Erythroblast (primary cell): ENCODE measurements at places on chromosomes 2 and 18.

DNA sequence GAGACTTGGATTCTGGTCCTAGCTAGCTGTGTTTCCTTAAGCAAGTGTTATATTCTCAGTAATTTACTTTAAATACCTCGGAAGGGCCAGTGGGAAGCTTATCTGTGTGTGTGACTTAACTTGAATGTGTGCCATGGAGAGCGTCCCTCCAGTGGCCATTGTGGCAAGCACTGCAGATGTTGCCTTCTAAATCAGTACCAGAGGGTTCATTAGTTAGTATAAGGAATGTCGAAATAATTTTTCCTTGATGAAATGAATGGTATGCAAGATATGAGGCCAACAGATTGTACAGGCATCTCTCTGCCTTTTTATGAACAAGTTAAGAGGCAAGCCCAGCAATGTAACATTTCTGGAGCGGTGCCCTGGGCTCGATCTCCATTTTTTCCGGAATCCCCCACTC lies 52.0 kb downstream of the FBXO36 start:
- peak; percentile 11 for DNase-seq

GRCh38 chr2:66477135-66477842 lies 42.4 kb downstream of the MEIS1 start:
- no peak for DNase-seq

GRCh38 chr2:88843651-88844050 lies 152.2 kb downstream of the RPIA start:
- no peak for DNase-seq

- DNase-seq: no peak
Measured at GRCh38 chr18:58788971-58789875, 75.5 kb upstream of the ZNF532 start.

GRCh38 chr2:232781765-232782164 lies 5.4 kb upstream of the KCNJ13 start:
- peak; percentile 45 for DNase-seq

- no peak for DNase-seq
Measured at GRCh38 chr2:80128080-80128479, 176.5 kb downstream of the LRRTM1 start.

GRCh38 chr2:216950547-216950946 lies 90.7 kb upstream of the TNP1 start:
- DNase-seq: no peak

DNA sequence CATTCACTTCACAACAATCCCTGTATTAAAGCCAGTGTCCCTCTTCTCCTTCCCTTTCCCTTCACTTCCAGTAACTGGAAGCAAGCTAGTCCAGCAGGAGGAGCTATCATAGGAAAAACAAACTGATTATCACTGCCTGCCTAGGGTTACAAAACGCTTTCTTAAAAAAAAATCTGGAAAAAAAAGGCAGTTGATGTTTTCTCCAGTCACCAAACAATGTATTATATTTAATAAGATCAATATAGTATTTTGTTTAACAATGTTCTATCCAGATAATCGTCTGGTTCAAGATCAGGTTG lies 78.8 kb upstream of the ITGB6 start:
- DNase-seq: no peak

DNA sequence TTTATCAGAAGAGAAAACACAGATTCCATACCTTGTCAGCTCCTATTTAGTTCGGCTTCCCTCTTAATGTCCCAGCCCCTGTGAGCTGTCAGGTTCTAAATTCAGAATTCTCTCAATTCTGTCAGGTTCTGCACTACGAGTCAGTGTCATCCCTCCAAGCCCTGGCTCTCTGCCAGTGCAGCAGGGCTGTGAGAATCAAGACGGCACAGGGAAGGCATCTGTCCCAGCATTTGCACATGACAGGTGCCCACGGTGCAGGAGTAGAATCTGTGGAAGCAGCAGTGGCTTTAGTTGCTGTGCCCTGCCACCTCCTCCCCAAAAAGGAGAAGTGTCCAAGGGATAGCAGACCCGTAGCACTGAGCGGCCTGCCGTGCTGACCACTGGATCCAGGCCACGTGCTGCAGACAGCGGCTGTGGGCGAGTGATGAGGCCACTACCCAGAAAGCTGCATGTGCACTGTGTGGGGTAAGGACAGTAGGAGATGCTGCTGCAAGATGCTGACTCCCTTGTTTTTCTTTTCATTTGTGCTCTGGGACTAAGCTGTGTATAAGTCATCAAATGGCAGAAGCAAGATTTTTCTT lies 12.8 kb downstream of the RBFA start:
- DNase-seq: no peak

GRCh38 chr2:226660526-226660925 lies 139.1 kb downstream of the IRS1 start:
- no peak for DNase-seq

DNA sequence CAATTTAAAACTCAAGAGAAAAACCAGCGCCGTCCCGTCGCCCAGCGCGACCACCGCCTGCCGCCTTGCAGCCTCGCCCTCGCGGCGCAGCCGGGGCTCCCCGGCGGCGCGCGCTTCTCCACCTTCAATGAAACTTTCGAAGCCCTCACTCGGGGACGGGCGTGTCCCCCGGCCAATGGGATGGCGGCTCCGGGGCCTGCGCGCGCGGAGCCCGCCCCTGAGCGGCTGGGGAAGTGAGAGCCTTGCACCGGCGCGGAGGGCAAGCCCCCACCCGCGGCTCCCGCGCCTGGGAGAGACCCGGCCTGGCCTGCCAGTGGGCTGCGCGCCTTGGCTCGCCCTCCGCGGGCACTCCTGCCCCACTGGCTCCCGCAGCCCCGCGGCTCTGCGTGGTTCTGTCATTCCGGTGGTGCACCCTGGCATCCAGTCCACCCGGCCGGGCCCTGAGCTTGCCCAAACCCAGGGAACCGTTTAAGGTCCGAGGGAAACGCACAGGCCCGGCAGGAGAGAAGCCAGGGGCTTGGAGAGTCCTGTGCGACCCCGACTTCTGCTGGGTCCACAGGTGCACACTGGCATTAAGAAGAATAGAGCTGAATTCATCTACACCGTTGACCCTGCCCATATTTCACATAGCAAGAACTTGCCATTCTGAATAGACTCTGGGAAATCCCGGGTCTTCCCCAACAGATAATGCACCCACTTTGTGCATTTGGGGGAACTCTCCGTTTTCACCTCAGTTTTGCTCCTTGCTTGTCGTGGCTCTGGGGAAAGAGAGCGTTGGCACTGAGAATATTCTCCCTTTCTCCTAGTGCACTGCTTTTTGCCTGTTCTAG lies at the start of gene PIEZO2:
TSS of gene PIEZO2 (minus strand) at position 129 of the 830 bp plus-strand sequence. CDS start 981 bp downstream, outside the sequence.
- DNase-seq: peak; percentile 56

DNA sequence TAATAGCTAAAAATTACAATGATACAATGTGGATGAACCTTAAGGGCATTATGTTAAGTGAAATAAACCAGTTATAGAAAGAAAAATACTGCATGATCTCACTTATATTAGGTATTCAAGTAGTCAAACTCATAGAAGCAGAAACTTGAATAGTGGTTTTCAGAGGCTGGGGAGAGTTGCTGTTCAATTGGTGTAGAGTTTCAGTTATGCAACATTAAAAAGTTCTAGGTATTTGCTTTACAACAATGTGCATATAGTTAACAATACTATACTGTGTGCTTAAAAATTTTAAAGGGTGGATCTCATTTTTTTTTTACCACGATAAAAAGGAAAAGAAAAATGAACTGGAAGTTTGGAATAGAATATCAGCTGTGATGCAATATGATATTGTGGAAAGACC lies 479.1 kb downstream of the SPAG16 start:
- no peak for DNase-seq

GRCh38 chr2:240413813-240414429 lies 21.5 kb upstream of the GPC1 start:
- no peak for DNase-seq

GRCh38 chr18:48843162-48843561 lies 107.6 kb downstream of the SMAD7 start:
- no peak for DNase-seq

DNA sequence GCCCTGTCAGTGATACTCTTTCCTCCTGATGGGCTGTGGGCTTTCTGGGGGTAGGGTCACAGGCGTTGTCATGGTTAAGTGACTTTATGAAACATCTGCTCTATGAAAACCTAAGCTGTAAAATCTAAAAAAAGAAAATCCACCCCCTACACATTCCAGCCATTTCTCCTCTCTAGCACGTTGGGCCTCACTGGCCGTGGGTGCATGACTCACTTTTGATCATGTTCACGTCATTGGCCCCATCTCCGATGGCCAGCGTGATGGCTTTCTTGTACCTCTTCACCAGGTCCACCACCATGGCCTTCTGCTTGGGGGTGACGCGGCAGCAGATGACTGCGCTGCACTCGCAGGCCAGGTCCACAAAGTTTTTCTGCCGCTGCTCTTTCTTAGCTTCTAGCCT lies 39.3 kb upstream of the NARS1 start:
- DNase-seq: peak; percentile 53

DNA sequence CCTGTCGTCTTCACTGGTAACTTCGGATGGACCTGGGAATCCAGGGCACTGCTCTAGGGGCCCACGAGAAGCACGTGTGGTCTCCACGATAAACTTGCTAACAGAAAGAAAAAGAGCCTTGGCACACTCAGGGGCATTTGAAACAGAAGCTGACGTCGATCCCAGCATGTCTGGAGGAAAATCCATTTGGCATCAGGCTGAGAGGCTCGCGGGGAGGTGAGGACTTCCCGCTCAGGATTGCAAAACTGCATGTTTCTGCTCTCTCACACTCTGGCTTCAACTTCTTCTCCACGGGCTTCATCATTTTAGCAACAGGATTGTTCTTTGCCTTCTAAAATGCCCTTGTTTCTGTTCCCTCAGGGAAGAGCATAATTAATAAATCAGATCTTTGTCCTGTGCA lies 181.7 kb upstream of the COPS8 start:
- DNase-seq: no peak

GRCh38 chr2:123715467-123715982 lies 309.6 kb upstream of the CNTNAP5 start:
- DNase-seq: no peak

- DNase-seq: no peak
Measured at GRCh38 chr18:49123431-49123830, 172.7 kb upstream of the SMAD7 start.

DNA sequence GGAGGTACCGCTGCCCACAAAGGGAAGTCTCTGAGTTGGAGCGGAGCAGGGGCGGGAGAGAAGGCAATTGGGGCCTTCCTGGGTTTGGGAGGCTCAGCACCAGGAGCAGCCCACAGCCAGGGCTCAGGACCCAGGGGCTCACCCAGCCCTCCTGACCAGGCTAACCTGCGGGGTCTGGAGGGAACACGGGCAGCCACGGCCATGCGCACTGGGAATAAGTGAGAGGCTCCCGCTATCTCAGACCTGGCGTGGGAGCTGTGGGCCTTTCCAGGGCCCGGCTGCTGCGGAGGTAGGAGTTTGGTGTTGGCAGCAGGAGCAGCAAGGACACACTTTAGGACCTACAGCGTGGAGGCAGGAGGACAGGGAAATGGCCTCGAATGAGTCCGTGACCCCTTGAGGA lies 69.0 kb downstream of the RRM2 start:
- no peak for DNase-seq

- peak; percentile 40 for DNase-seq
Measured at GRCh38 chr2:161250864-161251436, 57.3 kb upstream of the PSMD14 start.

GRCh38 chr18:63207835-63208234 lies 111.7 kb downstream of the BCL2 start:
- DNase-seq: no peak

- DNase-seq: no peak
Measured at GRCh38 chr18:13611601-13612195, 114.7 kb downstream of the FAM210A start.

GRCh38 chr2:1743396-1744150 lies 742 bp downstream of the PXDN start:
- DNase-seq: no peak

GRCh38 chr2:155301221-155301620 lies 602.7 kb downstream of the KCNJ3 start:
- DNase-seq: no peak
